Stimulated activated CD8-positive, alpha-beta memory T cell treated with anti-CD3 and anti-CD28 coated beads, Interleukin-4, amount 100 ng/mL, for 4 hours (primary cell): ENCODE measurements at places on chromosomes 13 and 19.
A peak's percentile ranks its signal among the peaks of the same experiment; 100 is the strongest.

- DNase-seq = no peak
Observed at GRCh38 chr19:7887408-7888144, 734 bp upstream of the LRRC8E start.

DNA sequence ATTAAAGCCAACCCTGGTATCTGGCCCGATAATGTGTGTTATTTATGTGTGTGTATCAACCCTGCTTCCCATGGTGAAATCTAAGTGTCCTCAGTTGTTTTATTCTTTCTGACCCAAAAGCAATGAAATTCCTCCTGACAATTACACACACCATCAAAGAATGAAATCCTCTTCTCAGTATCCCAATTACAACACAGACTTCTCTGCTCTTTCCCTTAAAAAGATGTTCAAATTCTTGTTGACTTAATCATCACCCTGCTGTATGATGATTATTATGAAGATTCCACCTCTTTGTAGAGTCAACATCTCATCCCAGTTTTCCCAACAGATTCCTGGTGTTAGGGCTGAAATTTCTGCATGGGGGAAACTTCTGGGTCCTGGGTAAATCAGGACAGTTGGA lies 8.9 kb upstream of the TRPC4 start:
- DNase-seq = no peak

- peak; percentile 73 for DNase-seq
Observed at GRCh38 chr19:13850910-13851733, 25.8 kb upstream of the NANOS3 start.

- DNase-seq = no peak
Observed at GRCh38 chr13:58830841-58831240, 1199.3 kb downstream of the PCDH17 start.

- peak; percentile 74 for DNase-seq
Observed at GRCh38 chr19:46513461-46514236, 18.0 kb upstream of the PNMA8B start.

- no peak for DNase-seq
Observed at GRCh38 chr13:104816726-104817125, 1718.7 kb downstream of the EFNB2 start.

DNA sequence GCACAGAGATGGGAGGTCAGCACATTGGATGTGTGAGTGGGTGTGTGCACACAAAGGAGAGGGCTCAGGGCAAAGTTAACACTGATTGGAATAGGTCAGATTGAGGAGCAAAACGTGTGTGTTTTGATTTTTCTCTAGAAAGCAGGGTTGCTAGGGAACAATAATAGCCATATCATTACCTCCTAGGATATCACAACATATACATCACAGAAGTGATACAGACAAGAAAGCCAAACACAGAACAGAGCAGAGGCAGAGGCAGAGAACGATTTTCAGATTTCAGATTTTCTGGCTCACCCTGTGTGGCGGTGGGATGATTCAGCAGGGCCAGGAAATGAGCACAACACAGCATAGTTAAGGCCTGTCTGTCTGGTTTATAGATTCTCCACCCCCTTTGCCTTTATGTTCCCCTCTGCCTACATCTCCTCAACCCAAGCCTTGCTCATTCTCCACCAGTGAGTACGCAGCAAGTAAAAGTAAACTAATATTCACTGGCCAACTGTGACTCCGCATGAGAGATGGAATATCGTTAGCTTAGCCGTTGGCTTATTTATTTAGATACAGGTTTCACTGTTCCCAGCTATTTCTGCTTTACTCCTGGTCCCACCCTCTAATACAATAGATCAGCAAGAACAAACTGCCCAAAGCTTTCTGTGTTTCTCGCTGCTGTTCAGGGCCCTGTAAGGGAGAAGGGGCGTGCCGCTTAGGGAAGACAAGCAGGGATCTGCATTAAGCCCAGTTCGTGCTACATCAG lies 182.7 kb upstream of the TSC22D1 start:
- no peak for DNase-seq
